Memory B cell (primary cell): ENCODE measurements at places on chromosomes 2 and 18.

- no peak for DNase-seq
These were observed 67.7 kb upstream of the NEDD4L start for GRCh38 chr18:57976230-57976773.

DNA sequence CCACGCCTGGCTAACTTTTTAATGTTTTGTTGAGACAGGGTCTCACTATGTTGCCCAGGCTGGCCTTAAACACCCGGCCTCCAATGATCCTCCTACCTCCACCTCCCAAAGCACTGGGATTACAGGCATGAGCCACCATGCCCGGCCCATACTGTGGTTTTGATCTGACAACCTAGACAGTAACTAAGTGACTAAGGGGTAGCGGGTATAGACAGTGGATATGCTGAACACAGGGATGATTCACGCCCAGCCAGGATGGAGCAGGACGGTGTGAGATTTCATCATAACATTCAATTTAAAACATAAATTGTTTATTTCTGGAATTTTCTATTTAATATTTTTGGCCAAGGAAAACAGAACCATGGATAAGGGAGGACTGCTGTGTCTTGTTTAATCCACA is 36.0 kb upstream of the YPEL5 start:
- no peak for DNase-seq

DNA sequence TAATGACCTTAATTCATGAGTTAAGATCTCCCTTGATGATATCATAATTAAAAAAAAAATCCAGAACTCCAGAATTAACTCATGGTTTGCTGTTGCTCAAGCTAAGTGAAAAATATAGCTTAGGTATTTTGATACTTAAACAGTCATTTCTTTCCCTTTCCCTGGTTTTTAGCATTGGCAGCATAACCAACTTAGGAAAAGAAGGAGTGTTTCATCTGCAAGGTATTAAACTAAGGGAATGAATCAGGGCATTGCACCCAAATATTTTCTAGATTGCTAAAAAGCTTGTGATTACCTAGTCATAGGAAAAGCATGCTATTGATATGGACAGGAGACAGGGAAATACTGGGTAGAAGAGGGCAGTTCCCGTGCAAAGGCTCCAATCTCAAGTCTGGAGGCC is 207.2 kb downstream of the LRP1B start:
- DNase-seq, result no peak

GRCh38 chr2:178269438-178270224 is 75.3 kb downstream of the OSBPL6 start:
- no peak for DNase-seq

DNA sequence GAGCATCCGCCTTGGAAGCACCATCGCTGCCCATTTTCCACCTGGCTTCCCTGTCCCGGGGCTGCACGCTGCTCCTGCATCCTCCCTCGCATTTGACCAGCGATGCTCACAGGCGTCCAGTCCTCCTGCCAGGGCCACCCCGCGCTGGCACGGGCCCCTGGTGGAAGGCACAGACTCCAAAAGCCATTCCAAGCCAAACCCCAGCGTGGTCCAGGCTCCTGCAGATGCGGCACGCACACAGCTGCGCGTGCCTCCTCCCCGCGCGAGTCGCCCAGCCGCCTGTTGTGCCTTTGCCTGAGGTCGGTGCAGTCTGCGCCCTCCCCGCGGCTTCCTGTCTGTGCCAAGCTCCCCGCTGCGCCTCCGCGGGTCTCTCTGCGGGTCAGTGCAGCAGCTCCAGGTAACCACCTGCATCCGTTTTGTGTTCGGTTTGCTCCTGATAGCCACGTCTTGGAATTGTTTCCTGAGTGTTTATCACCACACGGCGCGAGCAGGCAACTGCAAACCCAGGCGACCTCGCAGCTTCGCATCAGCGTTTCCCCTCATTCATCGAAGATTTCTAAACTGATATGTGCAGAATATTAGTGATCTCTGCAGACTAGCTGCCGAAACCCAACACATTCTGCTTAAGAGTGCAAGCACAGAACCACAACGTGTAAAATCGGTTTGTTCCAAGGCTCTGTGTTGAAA is 65.2 kb upstream of the SALL3 start:
- no peak for DNase-seq

DNA sequence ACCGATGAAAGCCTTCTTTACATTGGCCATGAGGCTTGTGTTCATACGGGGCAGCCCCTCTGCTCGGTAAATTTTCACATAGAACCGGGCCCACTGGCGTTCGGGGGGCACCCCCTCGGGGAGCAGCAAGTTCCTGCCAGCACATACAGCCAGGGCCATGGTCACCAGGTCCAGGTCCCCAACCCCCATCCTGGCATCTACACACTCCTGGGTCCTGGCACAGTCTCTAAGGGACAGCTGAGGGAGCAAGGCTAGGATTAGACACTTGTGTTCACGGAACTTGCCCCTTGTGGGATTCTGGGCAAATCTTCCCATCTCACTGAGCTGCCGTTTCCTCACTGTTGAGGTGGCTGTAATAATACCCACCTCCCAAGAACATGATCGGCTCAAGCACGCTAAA is 5.6 kb upstream of the OTOF start:
- no peak for DNase-seq

DNA sequence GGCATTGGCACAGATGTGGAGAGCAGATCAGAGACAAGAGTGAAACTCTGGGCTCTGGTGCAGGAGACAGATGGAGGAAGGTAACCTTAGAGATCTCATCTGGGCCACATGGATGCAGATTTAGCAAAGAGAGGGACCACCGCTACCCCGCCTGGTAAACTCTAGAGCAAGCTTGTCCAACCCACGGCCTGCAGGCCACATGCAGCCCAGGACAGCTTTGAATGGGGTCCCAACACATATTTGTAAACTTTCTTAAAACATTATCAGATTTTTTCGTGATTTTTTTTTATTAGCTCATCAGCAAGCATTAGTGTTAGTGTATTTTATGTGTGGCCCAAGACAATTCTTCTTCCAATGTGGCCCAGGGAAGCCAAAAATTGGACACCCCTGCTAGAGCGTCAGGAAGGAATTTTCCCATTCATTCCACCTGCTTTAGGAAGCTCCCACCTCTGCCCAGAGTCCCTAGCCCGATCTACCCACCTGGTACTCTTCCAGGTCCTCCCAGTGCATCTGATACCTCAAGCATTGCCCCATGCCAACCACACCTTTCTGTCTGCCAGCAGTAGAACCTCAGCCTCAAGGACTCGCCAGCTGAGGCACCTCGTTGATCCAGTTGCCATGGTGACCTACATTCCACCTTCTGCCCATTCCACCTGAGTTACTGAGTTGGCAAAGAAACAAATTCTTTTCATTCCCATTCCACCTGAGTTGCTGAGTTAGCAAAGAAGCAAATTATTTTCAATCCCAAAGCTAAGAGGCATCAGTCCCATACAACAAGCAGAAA is at the start of gene CIB4:
Gene CIB4 (minus strand): TSS at position 586 of the 784 bp plus-strand sequence. CDS start 52 bp downstream, at position 534.
- no peak for DNase-seq

GRCh38 chr2:39411181-39411944 is 25.7 kb downstream of the MAP4K3 start:
- no peak for DNase-seq

GRCh38 chr18:35697869-35698268 is 116.3 kb downstream of the GALNT1 start:
- no peak for DNase-seq

DNA sequence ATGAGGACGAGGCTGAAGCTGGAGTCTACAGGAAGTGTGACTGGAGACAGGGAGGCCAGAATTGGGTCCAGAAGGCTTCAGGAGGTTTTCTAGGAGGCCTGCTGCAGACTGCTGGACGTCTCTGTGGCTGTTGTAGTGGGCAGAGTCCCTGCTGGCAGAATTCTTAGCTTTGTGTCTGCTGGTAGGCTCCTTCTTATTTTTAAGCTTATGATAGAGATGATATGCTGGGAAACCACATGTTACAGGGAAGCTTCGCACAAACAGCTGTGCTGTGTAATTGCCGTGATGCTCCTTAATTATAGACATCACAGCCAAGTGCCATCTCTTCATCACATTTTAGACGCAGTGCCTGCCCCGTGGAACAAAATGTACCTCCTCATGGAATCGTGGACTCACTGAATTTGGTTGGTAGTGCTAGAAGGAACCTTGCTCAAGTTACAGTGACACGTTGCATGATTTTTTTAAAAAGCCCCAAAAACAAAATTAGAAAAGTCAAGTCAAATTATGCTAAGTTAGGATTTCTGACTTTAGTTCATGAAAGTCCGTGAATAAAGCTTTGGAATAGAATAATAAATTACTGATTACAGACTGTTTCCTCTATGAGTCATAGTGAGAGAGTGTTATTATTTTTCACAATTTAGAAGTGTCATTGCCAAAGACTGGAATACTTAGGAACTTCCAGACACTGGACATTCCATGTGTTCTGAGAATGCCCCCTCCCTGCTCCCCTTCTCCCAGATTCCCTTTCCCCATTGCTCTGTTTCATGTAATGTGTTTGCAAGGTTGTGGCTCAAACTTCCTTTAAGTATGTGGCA is 144.1 kb downstream of the FHOD3 start:
- DNase-seq, result no peak

DNA sequence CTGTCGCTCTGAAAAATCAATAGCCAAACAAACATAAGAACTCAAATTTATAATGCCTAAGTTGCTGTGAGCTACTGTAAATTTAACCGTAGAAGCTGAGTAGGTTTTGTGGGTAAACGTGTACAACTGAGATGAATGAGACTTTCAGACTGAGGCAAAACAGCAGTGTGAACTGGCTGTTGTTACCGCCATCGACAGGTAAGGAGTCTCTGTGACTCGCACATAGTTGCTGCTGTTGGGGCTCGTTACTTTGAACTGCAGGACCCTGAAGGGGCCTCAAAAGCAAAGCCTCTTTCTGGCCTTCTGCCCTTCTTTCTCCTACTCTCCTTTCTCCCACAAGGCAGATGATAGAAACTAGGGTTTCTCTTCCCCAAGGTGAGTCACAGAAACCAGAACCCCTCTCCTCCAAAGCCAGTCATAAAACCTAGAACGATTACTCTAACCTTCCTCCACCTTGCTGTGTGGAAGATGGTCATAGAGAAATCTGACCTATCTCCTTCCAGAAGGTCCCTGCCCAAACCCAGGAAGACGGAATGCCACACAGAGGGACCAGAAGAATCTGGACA is 101.2 kb downstream of the DLGAP1 start:
- DNase-seq, result no peak

- no peak for DNase-seq
These were observed 130.5 kb downstream of the DYSF start for GRCh38 chr2:71583876-71584275.

- no peak for DNase-seq
These were observed 14.8 kb upstream of the REEP1 start for GRCh38 chr2:86352137-86352726.

GRCh38 chr2:57516698-57517340 is 529.8 kb upstream of the VRK2 start:
- DNase-seq, result no peak

DNA sequence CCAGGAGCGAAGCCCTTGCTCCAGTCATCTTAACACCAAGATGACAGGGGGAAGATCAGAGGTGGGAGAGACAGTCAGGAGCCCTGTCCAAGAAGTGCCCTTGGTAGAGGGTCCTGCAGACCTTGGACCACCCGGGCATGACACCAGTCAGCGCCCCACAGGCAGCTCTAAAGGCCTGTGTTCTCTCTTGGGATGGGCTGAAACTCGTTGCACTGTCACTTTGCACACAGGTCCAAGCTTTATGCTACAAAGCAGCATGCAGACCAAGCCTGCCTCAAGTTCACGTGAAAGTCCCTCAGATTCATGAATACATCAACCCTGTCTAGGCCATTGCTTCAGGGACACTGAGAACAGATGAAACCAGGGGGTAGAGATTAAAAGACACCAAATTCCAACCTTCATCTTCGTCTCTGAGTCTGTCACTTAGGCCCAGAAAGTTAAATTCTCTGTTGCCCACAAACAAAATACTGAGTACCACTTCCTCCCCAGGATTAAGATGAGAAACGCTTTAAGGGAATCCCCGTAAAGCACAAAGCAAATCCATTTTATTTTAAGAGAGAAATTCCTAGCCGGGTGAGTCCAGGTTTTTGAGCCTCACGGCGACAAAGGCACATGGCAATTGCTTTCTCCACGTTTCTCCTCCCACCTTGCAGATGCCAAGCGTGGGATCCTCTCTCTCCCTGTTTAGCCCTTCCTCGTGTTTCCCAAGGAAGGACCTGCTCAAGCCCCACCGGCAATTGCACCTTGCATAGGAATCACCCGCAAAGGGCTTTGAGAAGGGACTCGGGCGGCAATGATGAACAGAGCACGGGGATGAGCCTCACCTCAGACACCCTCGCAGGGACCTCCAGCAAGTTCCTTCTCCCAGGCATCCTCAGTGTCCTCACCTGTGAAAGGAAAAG is 75.0 kb upstream of the ID2 start:
- DNase-seq, result no peak

DNA sequence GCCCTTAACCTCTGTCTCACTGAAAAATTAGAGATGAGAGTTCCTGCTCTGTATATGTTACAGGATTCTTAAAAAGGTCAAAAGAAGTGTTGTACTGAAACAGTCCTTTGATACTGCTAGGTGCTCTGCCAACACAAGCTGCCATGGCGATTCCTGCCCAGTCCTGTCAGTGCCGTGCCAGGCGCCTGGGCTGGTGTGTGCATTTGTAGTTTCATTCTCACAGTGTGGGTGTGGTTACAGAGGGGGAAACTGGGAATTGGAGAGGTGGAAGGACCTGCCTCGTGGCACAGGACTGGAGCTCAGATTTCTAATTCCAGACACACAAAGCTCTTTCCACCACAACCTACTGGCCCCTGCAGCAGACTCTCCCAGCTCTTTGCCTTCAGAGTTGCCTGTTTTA is 122.3 kb upstream of the RAB6C start:
- DNase-seq, result no peak

- DNase-seq, result no peak
These were observed 158.1 kb downstream of the METTL4 start for GRCh38 chr18:2412996-2413751.

GRCh38 chr2:84443477-84443876 is 15.6 kb downstream of the SUCLG1 start:
- no peak for DNase-seq

GRCh38 chr2:65128297-65129190 is 1.4 kb downstream of the RAB1A start:
- DNase-seq, result no peak

- DNase-seq, result no peak
These were observed 53.6 kb downstream of the TMEM178A start for GRCh38 chr2:39719317-39719716.

- peak; percentile 72 for DNase-seq
These were observed 146.1 kb downstream of the HAUS1 start for GRCh38 chr18:46250084-46250811.

- DNase-seq, result no peak
These were observed 797 bp downstream of the NXPH2 start for GRCh38 chr2:138779406-138779780.

- no peak for DNase-seq
These were observed 315.0 kb upstream of the SLC39A10 start for GRCh38 chr2:195342061-195342460.

DNA sequence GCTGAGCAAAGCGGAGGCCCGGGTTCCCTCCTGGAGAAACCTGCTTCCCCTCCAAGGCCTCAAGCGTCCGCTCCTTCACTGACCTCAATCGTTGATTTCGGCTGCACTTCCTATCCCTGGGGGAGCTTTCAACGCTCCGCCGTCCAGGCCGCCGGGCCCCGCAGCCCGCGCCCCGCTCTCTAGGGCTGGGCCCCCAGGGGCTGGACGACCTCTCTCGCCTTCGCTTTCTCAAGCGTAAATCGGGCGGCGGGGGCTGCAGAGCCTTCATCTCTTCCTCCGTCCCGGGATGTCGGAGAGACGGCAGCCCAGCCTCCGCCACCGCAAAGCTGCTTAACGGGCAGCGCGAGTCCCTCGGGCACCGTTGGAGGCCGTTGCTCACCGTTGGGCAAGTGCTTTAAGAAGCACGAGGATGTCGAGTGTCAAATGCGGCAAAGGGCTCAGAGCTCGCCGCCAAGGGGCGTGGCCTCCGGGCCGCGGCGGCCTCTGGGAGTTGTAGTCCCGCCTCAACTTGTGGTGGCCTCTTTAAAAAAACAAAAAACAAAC is 8.5 kb downstream of the HES6 start:
- peak; percentile 75 for DNase-seq
